ENCODE measurements at places on chromosomes 11 and 22.

DNA sequence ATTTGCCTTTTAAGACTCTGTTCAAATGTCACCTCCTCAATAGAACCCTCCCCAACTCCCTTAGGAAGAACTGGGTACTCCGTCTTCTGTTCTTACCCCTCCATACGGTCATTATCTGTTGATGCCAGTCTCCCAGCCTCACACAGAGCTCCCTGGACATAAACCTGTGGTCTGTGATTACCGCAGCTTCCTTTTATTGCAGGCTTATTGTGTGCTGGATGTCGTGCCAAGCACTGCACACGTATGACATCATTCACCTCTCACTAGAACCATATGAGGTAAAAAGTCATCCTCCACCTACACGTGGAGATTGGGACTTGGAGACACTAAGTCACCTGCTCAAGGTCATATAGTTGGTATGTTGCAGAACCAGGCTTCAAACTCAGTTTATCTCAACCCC is 15.3 kb downstream of the PTPN5 start:
- DNase-seq = no peak

DNA sequence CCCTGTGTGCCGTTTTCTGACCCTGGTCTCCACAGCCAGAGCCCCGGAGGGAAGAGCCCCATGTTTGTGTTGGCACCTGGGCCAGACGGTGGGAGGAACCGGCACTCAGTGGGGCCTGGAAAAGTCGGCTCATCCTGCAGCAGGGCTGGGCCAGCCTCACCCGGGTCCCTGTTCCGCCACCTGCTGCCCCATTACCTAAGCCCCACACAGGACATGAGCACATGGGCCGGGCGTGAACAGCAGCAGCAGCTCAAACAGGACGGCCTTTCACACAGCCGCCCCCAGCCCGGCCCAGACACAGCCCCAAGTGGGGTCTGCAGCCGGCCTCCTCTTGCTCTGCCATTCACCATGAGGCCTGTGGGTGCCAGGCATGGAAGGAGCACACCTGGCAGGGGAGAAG is 302.4 kb downstream of the MN1 start:
- DNase-seq = no peak

- no peak for DNase-seq
These were observed 4.4 kb downstream of the NCAM1 start for GRCh38 chr11:112965656-112966055.

DNA sequence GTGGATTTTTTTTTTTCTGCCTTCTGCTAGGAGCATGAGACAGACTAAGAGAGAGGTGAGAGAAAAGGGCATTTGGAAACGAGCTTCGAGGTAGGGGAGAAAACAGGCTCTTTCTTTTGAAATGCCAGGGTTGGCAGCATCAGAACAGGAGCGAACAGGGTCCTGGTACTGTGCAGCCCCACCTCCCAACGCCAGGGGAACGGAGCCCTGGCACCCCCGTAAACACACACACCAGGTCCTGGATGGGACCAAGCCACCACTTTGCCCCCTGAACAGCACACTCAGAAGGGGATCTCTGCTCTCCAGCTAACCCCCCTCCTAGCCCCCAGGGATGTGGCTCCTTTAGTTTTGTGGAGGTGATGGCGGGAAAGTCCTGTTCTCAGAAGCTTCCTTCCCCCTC is 127.1 kb downstream of the CTTN start:
- DNase-seq = no peak

DNA sequence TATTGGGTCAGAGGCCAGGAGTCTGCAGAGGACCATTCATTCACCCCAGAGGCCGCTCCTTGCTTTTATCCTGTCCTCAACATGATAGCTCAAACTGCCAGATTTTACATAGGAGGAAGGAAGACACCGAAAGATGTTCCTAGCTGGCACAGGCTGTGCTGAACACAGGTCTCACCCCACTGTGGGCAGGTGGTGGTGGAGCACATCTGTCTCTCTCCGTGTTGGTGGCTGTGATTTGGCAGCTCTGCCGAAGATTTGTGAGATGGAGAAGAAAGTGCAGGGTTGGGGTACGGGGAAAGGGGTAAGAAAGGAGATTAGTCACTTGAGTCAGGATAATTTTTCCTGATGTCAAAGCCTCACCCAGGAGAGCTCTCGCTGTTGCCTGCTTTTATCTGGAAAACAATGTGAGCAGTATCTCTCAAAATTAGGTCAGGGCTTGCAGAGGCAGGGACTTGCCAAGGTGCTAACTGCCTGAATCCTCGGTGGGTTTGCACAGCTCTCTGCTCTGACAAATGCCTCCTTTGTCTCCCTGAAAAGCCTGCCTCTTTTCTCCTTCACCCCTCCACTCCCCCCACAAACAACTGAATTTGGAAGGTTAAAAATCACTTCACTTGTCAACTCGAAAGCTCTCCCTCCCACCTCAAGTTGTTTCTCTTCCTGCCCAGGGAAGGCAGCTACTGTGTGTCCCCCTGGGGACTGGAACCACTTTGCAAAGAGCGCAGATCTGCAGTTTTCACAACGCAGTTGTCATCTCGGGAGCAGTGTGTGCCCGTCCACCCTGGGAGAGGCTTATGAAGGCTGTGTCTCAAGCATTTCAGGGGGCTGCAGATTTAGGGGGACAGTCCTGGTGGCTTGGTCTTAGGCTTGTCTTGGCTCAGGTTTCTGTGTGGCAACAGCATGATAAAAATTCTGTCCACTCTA is 299.7 kb downstream of the ST3GAL4 start:
- DNase-seq = no peak

- DNase-seq = peak; percentile 86
These were observed 8.3 kb upstream of the PPIL2 start for GRCh38 chr22:21657360-21658032.

GRCh38 chr11:11605181-11605580 is 16.6 kb downstream of the GALNT18 start:
- DNase-seq = no peak

GRCh38 chr11:113833151-113833550 is 42.2 kb downstream of the USP28 start:
- DNase-seq = no peak

DNA sequence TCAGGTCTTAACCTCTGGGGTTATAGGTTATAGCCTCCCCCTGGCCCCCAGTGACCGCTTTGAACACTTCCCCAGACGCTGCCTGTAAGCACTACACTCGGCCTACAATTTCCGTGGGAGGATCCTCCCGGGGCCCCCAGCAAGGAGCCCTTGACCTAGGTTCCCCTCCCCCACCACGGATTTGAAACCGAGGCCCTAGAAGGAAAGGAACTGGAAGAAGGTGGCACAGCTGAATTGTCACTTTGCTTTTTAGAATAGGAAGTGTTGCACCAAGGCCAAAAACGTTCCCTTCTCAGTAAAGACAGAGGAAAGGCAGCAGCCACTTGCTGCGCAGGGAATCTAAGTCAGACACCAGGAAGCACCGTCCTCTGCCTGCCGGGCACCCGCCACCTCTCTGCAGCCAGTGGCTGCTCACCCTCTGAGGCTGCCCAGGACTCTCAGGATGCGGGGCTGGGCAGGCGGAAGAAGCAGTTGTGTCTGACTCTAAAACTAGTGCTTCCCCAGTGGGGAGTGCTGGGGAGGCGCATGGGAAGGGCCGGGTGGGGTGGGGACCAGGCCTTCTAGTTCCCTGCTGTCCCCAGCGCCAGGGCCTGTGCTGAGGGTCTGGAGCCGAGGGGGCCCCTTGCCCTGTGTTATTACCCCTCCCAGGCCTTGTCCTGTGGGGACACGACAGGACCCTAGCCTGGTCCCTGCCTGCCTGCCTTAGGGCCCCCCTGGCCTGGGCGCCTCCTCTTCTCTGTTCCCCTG is 7.9 kb upstream of the FLRT1 start:
- no peak for DNase-seq

GRCh38 chr11:67264877-67265632 is 1.2 kb upstream of the GRK2 start:
- peak; percentile 47 for DNase-seq

DNA sequence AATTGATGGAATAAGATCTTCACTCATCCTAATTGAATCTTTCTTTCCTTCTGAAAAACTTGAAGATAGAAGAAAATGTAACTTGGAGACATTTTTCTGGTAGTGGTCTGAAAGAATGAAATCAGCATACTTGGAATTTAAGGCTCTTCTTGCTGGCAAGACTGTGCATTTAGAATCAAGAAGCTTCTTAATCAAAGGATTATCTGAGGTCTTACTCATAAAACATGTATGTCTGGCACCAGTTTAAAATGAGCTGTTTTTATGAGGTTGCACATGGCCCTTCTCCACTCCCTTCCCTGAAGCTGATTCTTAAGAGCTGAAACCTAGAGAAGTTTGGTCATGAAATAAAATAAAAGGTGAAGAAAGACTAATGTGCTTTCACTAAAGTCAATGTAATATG is 77.3 kb downstream of the ARHGEF12 start:
- no peak for DNase-seq

- no peak for DNase-seq
These were observed 28.6 kb upstream of the PPARA start for GRCh38 chr22:46121523-46122287.

DNA sequence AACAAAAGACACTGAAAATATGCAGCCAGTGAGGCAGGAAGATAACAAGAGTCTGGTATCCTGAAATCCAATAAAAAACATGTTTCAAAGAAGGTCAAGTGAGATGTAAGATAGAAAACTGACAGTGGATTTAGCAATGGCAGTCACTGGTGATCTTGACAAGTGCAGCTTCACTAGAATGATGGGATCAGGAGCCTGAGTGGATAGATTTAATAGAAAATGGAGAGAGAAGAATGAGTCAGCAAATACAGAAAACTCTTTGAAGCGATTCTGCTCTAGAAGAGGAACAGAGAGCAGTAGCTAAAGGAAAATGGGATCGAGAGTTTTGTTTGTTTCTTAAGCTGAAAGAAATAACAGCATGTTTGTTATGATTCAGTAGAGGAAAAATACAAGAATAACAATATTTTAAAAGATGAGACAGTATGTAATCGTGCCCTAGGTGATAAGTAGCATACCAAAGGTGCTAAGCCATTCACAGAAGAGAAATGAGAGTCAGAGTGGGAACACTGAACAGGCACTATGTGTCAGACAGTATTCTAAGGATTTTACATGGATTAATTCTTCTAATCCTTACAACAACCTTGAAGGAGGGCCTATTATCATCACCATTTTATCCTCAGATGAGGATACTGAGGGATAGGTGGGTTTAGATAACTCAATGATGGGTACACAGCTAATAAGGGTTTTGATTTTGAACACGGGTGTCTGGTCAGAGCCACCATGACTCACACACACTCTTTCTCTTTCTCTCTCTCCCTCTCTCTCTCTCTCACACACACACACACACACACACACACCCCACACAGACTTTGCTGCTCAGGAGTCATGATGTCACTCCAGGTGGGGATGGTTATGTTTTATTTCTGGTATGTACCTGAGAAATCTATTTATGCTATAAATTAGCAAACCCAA is 36.3 kb downstream of the MRE11 start:
- DNase-seq = no peak

GRCh38 chr11:115709297-115709696 is 205.1 kb upstream of the CADM1 start:
- no peak for DNase-seq

GRCh38 chr22:45069925-45070324 is 60.1 kb upstream of the PHF21B start:
- no peak for DNase-seq

DNA sequence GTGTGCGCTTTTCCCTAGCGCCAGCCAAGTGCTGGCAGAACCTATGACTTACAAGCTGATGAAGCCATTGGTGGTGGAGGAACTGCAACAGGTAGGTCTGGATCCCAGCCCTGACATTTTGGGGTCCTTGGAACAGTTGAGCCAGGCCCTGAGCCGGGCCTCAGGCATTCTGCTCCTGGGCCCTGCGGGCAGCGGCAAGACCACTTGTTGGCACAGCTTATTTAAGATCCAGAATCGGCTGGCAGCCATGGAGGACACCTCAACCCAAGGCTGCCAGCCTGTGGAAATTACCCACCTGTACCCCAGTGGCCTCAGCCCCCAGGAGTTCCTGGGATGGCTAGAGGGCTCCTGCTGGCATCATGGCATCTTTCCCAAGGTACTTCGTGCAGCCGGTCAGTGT is 49.7 kb downstream of the DNHD1 start:
- no peak for DNase-seq

GRCh38 chr11:29027436-29027835 is 919.2 kb downstream of the METTL15 start:
- no peak for DNase-seq

DNA sequence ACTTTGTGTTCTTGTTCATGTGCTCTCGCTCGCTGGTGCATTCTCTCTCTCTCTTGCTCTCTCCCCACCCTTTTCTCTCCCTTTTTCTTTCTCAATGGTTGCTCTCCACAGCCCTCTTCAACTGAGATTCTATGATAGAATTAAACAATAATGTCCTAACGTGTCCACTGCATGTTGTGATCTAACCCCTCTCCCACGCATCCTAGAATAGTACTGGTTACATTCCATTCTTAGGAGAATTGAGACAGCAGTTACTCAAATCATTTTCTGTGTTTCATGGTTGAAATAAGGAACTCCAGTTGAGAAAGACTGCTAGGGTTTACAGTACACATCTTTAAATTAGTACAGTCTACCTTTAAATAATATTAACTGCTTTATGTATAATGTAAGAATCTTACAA is 318.1 kb upstream of the PITPNB start:
- DNase-seq = no peak
